ENCODE measurements at places on chromosomes 1 and 21.

DNA sequence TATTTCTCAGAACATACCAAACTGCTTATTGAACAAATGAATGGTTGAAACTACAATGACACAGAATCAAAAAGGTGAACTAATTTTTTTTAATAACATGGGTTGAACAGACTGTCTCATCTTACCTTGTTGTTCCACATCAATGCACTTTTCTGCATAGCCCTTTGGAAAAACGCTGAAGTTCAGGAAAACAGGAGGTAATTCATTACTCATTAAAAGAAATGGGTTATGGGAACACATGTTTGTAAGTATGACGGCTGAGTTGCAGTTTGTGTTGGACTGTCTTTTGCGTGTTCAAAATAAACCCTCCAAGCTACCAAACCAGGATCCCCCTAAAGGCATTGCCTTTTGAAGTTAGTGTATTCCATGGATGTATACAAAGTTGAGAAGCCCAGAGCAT lies 514.9 kb upstream of the PKN2 start:
- DNase-seq, result no peak

DNA sequence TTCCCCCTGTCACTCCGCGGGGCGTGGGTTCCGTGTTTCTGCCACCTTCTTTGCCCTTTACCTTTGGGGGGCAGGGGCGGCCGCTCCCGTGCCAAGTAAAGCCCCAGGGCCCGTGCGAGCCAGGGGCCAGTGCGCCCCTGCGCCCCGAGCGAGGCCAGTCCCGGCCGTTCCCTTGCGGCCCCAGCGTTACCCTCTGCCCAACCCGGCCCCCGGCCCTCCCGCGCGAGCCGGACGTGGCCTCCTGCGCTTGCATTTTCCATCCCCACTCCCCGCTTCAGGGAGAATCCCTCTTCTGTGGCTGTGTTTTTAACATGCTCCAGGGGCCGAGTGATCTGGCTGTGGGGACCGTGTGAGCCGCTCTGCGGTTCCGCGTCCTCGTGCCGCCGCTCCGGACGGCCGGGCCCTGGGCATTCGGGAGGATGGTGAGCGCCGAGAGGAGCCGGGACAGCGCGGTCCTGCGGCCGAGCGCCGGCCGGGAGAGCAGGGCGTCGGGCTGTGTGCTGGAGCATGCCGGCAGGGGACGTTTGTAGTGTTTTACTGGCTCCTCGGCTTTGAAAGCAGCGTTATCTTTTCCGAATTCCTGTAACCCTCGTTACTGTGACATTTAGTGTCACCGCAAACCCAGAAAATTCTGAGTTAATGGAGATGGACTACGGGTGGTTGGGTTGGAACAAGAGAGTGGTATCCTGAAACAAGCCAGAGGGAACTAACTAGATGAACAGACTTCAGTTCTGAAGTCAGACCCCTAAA lies 1.0 kb downstream of the GALNT2 start:
- no peak for DNase-seq

DNA sequence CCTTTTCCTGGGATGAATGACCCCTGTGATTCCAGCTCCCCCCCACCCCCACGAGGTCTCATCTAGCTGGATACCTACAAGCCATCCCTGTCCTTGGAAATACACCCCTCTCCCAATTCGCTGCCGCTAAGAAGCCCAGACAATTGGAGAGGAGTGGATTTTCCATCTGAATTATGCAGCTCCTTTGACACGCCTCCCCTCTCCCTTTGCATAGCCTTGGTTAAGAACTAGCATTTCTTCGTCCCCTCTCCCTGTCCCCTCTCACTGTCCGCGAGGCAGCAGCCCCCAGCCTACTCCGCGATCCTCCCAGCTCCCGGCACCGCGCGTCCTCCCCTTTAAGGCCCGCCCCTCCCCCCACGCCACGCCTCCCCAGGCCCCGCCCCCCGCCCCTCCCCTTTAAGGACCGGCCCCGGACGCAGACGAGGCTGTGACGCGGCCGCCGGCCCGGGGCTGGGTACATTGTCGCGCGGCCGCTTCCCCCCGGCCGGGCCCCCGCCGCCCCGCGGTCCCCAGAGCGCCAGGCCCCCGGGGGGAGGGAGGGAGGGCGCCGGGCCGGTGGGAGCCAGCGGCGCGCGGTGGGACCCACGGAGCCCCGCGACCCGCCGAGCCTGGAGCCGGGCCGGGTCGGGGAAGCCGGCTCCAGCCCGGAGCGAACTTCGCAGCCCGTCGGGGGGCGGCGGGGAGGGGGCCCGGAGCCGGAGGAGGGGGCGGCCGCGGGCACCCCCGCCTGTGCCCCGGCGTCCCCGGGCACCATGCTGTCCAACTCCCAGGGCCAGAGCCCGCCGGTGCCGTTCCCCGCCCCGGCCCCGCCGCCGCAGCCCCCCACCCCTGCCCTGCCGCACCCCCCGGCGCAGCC lies at the start of gene MAPKAPK2:
MAPKAPK2 (plus strand) TSS at position 428 of the 856 bp plus-strand sequence; CDS start at position 753, 325 bp downstream.
- DNase-seq, result peak; percentile 78

GRCh38 chr1:164843743-164844500 lies 284.9 kb downstream of the PBX1 start:
- no peak for DNase-seq

GRCh38 chr1:39102537-39103327 lies 76.6 kb downstream of the NDUFS5 start:
- DNase-seq, result no peak

- no peak for DNase-seq
Observed at GRCh38 chr1:2835650-2836159, 34.2 kb upstream of the TTC34 start.

GRCh38 chr1:5645929-5646328 lies 346.3 kb downstream of the NPHP4 start:
- no peak for DNase-seq

GRCh38 chr1:14713077-14713476 lies 114.6 kb downstream of the KAZN start:
- DNase-seq, result no peak

GRCh38 chr1:52072291-52072690 lies 16.2 kb downstream of the BTF3L4 start:
- DNase-seq, result no peak

DNA sequence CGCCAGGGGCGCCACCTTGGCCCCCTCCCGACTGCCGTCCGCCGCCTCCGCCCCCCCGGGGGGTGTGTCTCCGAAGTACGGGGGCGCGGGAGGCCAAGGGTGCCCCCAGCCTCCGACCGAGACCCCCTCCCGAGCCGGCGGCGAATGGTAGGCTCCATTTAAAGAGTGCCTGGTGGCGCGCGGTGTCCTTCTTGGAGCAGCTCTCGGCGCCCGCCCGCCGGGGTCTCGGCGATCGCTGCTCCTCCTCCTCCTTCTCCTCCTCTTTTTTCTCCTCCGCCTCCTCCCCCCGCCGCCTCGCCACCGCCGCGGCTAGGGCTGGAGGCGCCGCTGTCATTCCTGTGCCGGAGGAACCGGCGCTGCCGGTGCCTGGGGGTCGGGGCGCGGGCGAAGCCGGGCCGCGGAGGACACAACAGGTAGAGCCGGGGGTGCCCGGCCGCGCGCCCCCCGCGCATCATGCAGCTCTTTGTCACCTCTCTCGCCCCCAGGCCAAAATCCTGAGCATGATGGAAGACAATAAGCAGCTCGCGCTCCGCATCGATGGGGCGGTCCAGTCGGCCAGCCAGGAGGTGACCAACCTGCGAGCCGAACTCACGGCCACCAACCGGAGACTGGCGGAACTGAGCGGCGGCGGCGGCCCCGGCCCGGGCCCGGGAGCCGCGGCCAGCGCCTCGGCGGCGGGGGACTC lies at the start of gene KAZN:
KAZN (plus strand) TSS at position 188 of the 685 bp plus-strand sequence.
- DNase-seq, result no peak

DNA sequence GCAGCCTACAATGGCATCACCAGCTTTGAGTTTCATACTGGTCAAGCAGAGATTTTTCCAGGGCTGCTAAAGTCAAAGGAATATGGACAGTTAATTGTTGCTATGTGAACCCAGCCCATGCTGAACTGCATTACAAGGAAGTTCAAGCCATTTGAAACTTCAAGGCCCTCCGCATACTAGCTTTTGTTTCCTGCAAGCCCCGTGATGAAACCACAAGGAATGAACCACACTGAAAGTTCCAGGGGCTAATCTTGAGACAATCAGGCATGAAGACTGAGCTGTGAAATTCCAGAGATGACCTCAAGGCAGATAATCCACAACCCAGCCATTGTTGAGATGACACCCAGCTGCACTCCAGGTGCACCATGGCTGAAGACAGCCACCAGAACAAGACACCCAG lies 180.8 kb downstream of the C1orf21 start:
- DNase-seq, result no peak

DNA sequence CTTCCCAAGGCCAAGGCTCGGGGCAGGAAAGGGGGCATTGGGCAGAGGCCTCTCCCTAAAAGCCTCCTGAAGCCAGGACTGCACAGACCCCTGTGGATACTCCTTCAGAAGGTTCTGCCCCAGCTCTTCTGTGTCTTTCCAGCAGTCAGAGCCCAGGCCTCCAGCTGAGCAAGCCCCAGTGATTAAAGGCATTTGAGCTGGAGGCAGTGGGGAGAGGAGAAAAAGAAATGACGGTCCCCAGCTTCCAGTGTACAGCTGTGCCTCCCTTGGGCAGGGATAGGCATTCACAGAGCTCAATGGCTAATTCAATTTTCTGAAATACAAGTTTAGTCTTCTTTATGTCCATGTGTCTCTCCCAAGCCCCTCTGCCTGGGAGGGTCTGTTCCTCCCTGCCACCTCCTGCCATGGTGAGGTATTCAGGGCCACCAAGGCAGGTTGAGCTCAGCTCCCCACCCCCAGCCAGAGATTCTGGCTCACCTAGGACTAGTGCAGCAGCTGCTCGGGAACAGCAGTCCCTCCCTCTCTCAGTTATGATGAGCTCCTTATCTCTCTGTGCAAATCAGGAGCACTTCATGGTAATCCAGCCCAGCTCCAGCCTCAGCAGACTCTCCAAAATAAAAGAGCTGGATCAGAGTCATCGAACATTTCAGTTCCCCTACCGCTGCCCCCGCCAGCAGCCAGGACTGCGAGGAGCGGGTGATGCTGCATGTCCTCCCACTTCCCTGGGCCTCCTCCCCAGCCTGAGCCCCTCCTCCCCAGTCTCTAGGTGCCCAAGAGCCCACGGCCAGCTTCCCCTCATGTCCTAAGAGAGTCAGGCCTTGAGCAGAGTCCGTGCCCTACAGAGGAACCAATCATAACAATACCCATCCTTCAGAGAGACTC lies 208.4 kb upstream of the ZC3H12A start:
- DNase-seq, result no peak

DNA sequence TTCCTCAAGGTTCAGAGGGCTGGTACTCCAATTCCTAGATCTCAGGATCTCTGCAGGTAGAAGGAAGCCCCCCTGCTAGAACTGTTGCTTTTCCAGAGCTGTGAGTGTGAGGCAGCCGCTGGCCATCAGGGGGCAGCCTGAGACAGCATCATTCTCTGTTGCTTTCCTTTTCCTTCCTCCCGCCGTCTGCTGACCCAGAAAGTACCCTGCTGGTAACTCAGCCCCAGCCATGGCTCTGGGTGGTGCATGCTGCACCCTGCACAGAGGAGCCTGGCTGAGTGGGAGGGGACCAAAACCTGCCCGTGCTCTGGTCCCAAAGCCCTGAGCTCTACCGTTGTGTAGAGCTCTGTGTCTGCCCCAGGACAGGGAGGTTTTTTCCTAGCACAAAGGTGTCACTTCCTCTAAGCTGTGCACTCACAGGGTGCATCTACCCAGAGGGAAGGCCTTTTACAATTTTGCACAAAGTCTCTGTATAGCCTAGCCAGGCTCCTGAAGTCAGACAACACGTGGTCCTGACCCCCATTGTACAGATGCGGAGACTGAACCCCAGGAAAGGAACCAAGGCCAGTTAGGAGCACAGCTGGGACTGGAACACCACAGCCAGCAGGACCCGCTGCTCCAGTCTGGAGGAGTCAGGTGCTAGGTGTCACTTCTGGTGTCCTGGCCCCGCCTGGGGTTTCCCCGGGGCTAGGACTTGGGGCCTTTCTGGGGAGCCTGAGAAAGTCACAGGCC lies 5.6 kb upstream of the FAM131C start:
- peak; percentile 62 for DNase-seq
